Activated T-cell treated with anti-CD3 and anti-CD28 coated beads, Interleukin-2, amount 50 U/mL, for 72 hours (primary cell): ENCODE measurements at places on chromosomes 4 and X. TPM values are rescaled to one million over a fixed set of nuclear protein-coding genes. Genes with fewer than 3 reads are reported as not detected.

Gene NUDT11
- 4.2 TPM for total RNA-seq

Gene PARM1
- 0.07 TPM for total RNA-seq

Gene ANXA10
- not detected for total RNA-seq

Gene GRIA2
- total RNA-seq = not detected

Gene FOXR2
- total RNA-seq = not detected

Gene GJB1
- 0.28 TPM for total RNA-seq

Gene LPAR4
- not detected for total RNA-seq

Gene PLXNB3
- total RNA-seq = 1.7 TPM

Gene POF1B
- 0.12 TPM for total RNA-seq

Gene USP26
- not detected for total RNA-seq

DNA sequence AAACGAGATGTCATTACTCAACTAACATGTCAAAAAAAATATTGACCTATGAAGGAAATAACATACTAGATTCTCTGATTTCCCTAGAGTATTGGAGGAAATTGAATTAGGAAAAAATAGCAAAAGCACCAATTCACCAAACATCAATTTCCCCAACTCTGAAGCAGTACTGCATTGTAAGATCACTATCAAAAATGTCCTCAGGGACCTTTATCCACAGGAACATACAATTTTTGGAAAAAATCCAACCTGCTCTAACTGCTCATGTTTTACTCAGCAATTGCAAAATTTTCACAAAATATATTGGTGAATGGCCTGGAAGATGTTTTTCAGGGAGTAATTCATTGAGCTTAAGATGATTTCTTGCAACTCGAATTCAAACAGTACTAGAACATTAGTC lies 239.0 kb upstream of the GIMD1 start:
- no peak overlapping the region for H3K4me3 ChIP-seq
- H3K27me3 ChIP-seq = no peaks in the 10 kb centered on the region
- no peak overlapping the region for H3K27ac ChIP-seq

- no peak for DNase-seq
- H3K4me3 ChIP-seq = no peak overlapping the region
- no peaks in the 10 kb centered on the region for H3K36me3 ChIP-seq
- peaks cover 22% of the 10 kb centered on the region for H3K27me3 ChIP-seq
Observed at GRCh38 chrX:39676434-39676833, 421.3 kb downstream of the BCOR start.

DNA sequence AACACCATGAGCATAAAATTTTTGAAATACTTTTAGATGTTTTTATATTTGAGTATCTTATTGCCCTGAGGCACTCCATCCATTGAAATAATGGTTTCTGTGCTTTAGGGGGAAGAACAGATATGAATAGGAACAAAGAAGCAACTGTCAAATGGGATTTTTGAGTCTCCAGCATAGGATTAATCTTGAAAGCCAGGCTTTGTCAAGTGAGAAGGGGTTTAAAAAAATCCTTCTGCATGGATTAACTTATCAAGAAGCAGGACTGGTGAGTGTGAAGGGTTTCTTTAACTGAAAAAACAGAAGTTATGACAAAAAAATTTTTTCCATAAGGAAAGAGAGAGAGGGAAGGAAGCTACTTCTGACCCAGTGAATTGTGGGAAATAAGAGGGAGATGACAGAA lies 7.6 kb upstream of the NUDT9 start:
- H3K27me3 ChIP-seq = peaks cover 9% of the 10 kb centered on the region
- DNase-seq = no peak
- H3K4me1 ChIP-seq = no peaks in the 10 kb centered on the region
- no peak overlapping the region for H3K27ac ChIP-seq
- no peaks in the 10 kb centered on the region for H3K36me3 ChIP-seq

DNA sequence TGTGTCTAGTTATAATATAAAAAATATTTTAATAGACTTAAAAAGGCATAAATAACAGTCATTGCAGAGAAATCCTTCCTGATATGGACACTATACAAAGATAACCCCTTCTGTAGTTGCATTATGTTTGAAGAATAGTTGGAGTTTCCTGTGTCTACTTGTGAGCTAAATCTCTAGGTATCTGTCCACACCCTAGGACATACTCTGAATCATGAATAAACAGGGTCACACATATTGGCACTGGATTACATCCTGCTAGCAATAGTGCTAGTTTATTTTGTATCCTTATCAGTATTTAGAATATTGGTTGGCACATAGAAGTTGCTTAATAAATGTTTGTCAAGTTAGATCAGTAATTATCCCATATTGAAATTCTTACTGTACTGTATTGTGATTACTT lies 173.9 kb downstream of the GRXCR1 start:
- no peaks in the 10 kb centered on the region for H3K4me1 ChIP-seq
- H3K36me3 ChIP-seq = no peaks in the 10 kb centered on the region
- DNase-seq = no peak
- no peak overlapping the region for H3K27ac ChIP-seq
- no peaks in the 10 kb centered on the region for H3K27me3 ChIP-seq
- H3K4me3 ChIP-seq = no peak overlapping the region

DNA sequence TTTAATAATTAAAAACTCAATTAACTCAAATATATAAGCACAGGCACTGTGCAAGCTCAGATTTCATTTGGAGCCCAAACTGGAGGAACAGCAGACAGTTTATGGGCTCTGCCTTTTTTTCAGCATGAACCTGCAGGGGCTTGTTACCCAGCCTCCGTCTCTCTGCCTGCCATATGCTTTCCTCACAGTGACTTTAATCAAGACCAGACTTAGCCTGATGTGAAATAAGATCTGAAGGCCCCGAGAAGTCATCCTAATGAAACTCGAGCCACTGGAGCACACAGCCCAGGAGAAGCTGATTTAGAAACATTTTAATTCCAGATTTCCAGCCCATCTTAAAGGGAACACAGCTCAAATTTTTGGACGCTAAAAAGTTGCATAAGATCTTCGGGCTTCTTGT lies 55.6 kb downstream of the SPATA18 start:
- H3K4me1 ChIP-seq = no peaks in the 10 kb centered on the region
- peaks cover 12% of the 10 kb centered on the region for H3K27me3 ChIP-seq
- no peak for DNase-seq
- H3K4me3 ChIP-seq = no peak overlapping the region
- no peaks in the 10 kb centered on the region for H3K36me3 ChIP-seq

- no peak for DNase-seq
- H3K4me1 ChIP-seq = no peaks in the 10 kb centered on the region
- H3K36me3 ChIP-seq = no peaks in the 10 kb centered on the region
- H3K27ac ChIP-seq = no peak overlapping the region
- no peak overlapping the region for H3K4me3 ChIP-seq
Observed at GRCh38 chr4:41065434-41066006, 148.8 kb downstream of the APBB2 start.

GRCh38 chrX:70422851-70423341 lies at the start of gene GDPD2:
Gene GDPD2 (plus strand): TSS chrX:70423314. CDS start chrX:70424985, 1,671 bp downstream.
- H3K27ac ChIP-seq = no peak within 1 kb of the TSS
- no peak within 1 kb of the TSS for H3K4me3 ChIP-seq
- H3K4me1 ChIP-seq = no peaks in the 10 kb centered on the region

GRCh38 chr4:91630054-91630453 lies 673.7 kb upstream of the GRID2 start:
- no peaks in the 10 kb centered on the region for H3K4me1 ChIP-seq
- H3K4me3 ChIP-seq = no peak overlapping the region
- no peaks in the 10 kb centered on the region for H3K27me3 ChIP-seq
- peaks cover 4% of the 10 kb centered on the region for H3K36me3 ChIP-seq
